Stimulated activated CD8-positive, alpha-beta memory T cell treated with anti-CD3 and anti-CD28 coated beads, Interleukin-12 subunit alpha, Interleukin-12 subunit beta, amount 100 ng/mL, for 1 hour (primary cell): ENCODE measurements at places on chromosomes 4 and X.

- DNase-seq: no peak
These were observed at the start of gene RPS6KA6 for GRCh38 chrX:84187533-84188319. RPS6KA6 (minus strand) TSS chrX:84188199; CDS start chrX:84187899, 300 bp downstream.

GRCh38 chrX:95117556-95117955 is 1443.5 kb downstream of the FAM133A start:
- no peak for DNase-seq

DNA sequence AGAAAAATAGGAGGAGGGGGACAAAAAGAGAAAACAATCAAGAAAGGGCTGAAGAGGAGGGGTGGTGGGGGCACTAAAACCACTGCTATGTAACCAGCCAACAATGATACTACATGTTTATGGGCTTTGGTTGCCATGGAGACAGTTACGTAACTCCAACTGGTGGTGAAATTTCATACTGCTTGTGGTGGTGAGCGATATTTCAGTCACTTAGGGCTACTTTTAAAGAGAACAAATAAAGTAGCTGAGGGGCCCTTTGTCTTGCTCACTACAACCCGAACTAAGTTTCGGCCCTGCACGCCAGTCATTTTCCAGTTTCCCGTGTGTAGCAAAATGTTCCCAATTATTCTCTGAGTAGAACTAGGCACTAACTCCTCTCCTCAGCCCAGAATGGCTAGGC is 275.2 kb upstream of the EDA2R start:
- DNase-seq: no peak

DNA sequence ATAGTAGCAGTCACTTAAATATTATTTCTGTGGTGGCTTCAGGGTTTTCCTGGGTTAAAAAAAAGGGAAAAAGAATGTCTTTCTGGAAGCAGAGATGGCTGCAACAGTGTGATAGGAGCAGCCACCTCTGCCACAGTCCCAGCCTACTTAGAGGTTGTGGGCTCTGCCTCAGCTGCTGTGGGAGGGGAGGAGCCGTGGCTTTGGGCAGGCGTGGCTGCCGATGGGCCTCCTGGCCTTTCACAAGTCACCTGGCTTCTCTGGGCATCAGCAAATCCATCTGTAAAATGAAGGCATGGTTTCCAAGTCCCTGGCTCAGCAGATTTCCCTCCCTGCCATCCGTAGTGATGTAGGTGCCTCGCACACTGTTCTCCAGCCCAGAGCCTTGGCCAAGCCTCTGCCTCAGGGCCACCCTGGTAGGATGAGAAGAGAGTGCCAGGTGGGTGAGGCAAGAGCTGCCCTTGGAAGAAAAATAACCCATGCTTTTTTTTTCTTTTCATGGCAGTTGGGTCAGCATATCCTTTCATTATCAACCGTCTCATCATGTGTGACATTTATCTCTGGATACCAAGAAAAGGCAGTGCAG is 66.1 kb downstream of the PTTG2 start:
- DNase-seq: no peak

- DNase-seq: no peak
These were observed 62.2 kb downstream of the RELL1 start for GRCh38 chr4:37623940-37624339.

DNA sequence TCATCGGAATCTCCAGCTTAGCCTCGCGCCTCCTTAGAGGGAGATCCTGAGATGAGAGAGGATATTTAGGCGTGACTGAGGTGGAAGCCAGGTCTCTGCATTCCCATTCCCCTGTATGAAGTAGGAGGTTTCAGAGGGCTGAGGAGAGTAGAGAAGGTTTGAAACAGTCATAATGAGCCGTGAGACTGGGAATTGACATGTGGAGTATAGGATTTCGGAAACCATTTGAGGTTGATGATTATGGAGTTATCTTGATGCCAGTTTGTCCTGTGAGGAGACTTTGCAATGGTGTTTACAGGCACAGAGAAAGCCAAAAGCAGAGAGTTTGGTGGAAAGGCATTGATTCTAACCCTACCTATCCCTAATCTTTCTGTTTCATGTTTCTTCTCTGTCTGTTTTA is 2.0 kb downstream of the CHST7 start:
- DNase-seq: no peak

- DNase-seq: no peak
These were observed 340.7 kb upstream of the HS3ST1 start for GRCh38 chr4:11769434-11769833.

DNA sequence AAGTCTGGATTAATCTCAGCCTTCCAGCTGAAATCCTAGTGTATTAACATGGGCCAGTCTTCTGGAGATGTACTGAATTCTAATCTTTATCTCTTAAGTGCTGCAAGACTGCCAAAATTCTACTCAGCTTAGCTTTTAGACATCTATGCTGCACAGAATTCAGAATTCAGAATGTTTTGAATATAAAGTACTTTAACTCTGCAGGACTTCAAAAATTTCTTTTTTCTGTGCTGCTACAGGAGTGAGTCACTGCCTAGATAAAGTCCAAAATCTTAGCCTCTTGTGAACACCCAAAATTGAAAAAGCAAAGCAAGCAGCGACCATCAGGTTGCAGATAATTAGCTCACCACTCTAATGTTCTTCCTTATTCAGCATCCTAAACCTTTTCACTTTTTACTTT is 1092.6 kb upstream of the PCDH10 start:
- no peak for DNase-seq

- no peak for DNase-seq
These were observed 16.7 kb upstream of the AFAP1 start for GRCh38 chr4:7956270-7956808.

GRCh38 chr4:119745351-119745750 is 116.7 kb upstream of the PDE5A start:
- DNase-seq: no peak

DNA sequence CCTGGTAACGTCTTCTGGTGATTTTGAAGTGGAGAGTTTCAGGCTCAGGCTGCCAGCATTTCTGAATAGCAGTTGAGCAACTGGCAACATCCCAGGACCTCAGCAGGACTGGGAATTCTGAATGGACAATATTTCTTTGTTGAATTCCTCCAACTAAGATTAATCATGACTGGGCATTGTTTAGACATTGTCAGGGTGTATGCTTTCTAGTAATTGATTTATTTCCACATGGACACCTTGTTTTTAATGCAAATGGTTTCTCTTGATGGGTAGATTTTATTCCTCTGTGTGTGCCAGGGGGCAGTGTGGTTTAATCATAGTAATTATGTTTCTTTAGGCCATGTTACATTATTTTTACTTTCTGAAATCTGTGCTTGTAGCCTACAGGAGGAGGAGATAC is 1004.7 kb upstream of the LCORL start:
- DNase-seq: no peak

DNA sequence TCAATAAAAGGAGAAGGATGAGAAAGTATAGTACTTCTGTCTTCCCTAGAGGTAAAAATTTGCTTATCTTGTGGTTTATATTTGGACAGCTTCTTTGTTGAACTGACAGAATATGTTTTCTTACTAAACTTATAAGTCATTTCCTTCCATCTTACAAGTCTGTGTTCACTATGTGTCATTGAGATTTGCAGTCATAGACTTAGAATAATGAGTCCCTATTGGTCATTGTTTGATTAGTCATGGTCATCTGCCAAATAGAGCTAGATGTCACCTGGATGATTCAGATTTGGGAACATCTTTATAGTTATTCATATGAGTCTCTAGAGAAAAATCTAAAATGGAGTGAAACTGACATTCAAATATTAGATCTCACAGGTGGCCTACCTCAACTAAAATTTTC is 51.5 kb downstream of the SPATA18 start:
- DNase-seq: no peak

- DNase-seq: no peak
These were observed 1166.3 kb upstream of the ADGRL3 start for GRCh38 chr4:60033826-60034225.

- DNase-seq: no peak
These were observed 9.6 kb downstream of the CC2D2A start for GRCh38 chr4:15479089-15479912.

- DNase-seq: no peak
These were observed 599.0 kb downstream of the RAB28 start for GRCh38 chr4:12884846-12885796.

DNA sequence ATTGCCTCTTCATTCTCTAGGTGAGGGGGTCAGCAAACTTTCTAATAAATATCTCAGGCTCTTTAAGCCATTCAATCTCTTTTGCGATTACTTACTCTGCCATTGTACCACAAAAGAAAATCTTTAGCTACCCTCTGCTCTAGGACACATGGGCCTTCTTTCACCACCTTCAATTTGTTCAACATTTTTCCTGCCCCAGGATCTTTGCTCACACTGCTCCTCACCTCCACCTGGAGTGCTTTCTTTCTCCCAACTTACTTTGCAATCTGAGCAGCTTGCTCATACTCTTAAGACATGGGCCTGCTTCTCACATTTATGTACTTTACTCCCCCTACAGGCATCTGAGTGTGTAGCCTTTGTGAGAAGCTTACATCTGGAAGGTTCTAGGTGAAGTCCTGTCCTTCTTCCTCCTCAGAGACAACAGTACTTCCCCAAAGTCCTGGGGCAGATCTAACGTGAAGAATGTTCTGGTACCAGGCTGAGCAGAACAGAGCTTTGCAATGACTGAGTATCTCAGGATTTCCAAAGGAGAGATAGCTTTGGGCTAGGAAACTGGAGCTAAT is 55.0 kb upstream of the PRDM5 start:
- DNase-seq: no peak

- DNase-seq: no peak
These were observed 1.3 kb upstream of the OTUD5 start for GRCh38 chrX:48958635-48959094.

DNA sequence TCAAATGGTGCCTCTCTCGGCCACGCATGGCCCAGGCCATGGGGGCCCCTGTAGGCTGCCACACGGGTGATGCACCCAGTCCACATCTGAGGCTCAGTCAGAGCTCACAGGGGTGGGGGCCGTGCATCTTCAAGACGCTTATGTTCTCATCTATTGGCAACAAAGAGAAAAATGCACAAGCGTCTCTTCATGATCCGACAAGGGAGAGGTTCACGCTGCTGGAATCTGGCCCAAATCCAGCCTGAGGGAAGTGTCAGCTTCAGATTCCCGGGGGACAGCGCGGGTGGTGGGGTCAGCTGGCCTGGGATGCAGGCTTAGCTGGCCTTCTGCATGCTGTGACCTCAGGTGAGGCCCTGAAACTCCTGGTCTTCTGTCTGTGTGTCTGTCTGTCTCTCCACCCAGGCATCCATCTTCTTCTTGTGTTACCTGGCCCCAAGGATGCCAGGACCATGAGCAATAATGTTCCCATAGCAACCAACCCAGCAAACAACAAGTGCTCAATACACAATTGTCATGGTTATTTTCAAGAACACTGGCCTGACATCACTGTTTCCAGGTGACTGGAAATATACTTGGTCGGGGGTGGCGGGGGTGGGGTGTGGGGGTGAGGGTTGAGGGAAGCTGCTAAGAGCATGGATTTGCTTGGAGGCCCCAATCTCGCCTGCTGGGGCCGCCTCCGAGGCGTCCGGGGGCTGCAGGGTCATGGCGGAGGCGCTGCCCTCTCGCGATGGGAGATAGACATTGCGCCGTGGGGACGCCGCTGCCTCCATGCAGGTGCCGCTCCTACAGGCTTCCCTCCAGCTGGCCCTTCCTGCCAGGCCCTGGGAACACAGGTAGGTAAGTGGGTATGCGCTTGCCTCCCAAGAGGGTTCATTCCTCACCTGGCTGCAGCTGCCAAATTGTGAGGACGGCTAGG is 48.3 kb downstream of the ABLIM2 start:
- no peak for DNase-seq

DNA sequence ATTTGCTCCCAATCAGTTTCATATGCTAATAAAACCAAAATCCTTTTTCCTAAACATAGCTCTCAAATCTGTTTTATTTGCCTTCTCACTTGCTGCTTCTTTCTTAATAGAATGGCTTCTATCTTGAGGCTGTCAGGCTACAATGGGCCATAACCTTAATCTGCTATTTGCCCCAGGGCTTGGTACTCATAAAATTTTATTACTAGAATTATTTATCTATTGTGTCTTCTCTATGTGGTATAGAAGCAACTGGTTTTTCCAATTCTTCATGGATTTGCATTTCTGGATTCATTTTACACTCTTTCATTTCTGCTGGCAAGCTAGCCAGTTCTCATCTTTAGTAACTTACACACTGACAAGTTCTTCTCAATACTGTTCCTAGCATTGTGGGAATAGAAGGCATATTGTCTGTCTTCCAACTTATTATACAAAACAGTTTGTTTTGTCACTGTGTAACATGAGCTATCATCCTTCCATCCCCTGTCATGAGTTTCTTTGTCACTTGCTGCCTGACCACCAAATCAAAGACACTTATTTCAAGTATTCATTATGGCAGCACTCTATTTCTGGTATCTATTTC is 96.6 kb upstream of the KCNIP4 start:
- DNase-seq: no peak

GRCh38 chrX:19462231-19462630 is 53.1 kb downstream of the MAP3K15 start:
- no peak for DNase-seq

- DNase-seq: no peak
These were observed 7.0 kb upstream of the TXK start for GRCh38 chr4:48141048-48141447.

- DNase-seq: no peak
These were observed 165.5 kb downstream of the EFNB1 start for GRCh38 chrX:68994135-68994890.

GRCh38 chrX:148562846-148563245 is 62.4 kb downstream of the AFF2 start:
- DNase-seq: no peak

DNA sequence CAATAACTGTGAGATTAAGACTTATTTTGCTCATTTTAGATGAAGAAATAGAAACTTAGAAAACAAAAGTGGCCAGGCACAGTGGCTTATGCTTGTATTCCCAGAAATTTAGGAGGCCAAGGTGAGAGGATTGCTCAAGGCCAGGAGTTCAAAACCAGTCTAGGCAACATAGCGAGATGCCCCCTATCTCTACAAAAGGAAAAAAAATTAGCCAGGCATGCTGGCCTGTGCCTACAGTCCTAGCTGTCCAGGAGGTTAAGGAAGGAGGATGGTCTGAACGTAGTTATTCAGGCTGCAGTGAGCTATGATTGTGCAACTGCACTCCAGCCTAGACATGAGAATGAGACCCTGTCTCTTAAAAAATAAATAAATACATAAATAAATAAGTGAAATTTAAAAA is 28.0 kb downstream of the APELA start:
- DNase-seq: no peak

GRCh38 chrX:137547291-137547690 is 18.6 kb upstream of the ZIC3 start:
- DNase-seq: no peak

- no peak for DNase-seq
These were observed 36.8 kb downstream of the ANK2 start for GRCh38 chr4:113086172-113086695.

GRCh38 chr4:142242156-142242555 is 603.9 kb downstream of the INPP4B start:
- no peak for DNase-seq

DNA sequence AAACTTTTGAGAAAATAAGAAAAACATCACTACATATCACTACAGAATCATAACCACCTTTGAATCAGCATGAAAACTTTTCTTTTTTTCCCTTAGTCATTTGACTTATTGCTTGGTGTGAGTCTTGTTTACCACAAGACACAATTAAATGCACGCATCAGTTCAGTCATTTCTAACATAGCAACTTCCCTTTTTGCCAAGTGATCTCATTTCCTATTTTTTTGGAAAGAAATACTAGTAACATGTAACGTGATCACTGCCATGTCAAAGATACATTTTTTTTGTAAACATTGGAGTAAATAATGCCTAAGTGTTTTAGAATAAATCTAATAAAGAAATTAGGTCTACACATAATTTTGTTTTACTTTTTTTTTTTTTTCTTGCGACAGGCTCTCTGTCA is 5.1 kb upstream of the CXCL8 start:
- no peak for DNase-seq
